ENCODE measurements at places on chromosomes 5 and 9.

DNA sequence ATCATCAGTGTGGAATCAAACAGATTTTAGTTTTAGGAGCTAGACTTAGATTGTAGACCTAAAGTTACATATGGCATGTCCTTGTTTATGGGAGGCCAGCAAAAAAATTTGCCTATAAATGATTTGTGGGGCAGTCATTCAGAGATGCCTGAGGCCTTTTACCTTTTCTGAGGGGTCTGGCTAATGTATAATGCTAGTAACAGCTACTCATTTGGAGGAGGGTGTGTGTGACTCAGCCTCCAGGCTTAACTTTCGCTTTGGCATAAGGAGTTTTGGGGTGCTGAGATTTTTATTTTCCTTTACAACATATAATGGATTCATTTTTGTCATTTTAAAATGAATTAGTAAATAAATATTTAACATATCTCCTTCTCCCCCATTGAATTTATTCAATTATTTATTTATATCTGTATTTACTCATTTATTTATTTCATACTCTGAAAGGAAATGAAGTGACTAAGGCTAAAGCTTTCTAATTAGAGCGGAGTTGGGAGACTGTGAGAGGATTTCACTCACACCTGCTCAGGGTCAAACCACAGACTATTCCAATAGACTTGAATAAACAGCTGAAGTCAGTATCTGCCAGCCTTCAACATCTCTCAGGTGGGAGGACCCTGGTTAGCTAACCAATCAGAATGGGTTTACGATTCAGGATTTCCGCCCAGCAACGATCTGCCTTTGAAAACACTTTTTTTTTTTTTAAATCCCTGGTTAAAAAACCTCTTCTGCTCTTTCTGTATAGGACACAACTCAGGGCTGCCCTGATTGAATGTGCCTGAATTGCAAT is 487.5 kb upstream of the SGCD start:
- DNase-seq = no peak

DNA sequence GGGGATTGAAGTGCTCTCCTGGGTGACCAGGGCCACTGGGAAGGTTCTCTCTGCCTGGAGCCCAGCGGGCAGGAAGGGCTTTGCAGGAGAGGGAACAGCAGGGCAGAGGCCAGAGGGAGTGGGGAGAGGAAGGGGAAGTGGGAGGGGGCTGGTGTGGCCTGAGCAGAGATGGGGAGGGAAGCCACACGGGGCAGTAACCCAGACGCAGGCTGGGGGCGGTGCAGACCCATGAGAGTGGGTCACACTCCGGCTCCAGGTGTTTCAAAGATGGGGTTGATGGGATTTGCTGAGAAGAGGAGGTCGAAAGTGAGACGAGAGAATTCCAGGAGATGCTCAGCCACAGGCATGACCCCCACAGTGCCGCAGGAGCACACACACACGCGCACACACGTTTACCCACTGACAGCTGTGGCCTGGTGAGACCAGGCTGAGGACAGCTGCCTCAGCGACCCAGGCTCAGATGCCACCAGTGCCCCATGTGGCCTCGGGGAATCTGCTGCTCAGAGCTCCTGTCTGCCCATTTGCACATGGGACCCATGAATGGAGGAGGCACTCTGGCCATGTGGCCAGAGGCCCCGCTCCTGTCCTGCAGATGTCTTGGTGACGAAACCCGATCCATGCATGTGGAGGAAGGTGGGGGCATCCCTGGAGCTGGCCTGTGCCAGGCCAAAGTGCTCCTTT is 32.7 kb upstream of the FCN2 start:
- DNase-seq = no peak

DNA sequence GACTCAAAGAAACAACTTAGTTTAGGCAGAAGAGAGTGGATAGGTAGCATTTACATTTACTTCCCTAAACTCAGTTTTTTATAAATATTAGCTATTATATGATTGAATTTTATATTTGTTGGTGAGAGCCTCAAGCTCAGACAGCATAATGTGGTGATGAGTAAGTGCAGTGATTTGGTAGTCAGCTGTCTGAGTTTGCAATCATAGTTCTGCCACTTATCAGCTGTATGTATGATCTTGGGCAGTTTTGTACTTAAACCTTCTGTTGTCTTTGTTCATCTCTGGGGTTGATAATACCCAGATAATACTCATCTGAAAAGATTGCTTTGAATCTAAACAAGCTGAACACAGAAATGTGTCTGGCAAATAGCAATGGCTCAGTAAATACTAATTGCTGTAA is 108.8 kb downstream of the ANXA1 start:
- DNase-seq = no peak

DNA sequence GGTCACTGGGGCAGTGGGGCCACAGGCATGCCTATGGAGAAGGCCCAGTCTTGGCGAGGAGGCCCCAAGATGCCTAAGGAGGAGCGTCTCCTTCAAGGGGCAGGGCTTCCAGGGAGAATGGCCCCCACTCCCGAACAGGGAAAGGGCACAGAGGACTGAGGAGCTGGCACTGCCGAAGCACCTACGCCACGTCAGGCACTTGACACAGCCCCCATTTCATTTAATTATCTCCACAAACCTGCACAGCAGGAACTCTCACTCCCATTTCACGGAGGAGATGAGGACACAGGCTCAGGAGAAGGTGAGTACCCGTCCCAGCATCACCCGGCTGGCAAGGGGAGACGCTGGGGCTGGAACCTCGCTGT is 26.0 kb downstream of the EGR1 start:
- DNase-seq = no peak

DNA sequence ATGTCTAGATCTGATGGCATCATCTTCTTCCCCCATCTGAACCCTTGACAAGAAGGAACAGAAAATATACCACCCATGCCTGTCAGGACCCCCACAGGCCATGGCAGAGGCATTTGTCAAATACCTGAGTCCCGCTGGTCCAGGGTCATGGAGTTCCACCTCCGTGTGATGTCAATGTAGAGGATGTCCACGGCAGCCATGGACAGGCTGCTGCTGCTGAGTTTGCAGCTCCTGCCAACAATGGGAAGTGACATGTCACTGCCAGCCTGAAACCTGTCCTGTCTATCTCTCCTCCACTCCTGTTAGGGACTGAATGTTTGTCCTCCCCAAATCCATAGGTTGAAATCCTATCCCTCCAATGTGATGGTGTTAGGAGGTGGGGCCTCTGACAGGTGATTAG is 208.8 kb downstream of the DAB2IP start:
- no peak for DNase-seq

DNA sequence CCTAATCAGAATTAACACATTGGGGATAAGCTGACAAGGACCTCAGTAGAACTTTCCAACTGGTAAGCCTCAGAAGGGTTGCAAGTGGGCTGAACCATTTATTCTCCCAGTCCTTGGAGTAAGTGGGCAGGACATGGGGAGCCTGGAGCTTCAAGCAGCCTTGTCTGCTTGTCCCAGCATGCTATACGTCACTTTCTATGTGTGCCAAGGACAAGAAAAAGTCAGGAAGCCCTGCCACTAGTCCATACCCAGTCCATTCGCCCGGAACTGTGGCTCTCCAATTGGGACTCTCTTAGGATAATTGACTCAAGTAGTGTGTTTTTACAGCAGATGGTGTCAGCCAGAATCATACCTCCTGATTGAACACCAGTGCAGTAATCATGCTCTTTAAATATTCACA is 62.6 kb upstream of the FRRS1L start:
- no peak for DNase-seq

- DNase-seq = peak; percentile 87
Measured at GRCh38 chr5:150458802-150459557, 9.4 kb upstream of the RPS14 start.

DNA sequence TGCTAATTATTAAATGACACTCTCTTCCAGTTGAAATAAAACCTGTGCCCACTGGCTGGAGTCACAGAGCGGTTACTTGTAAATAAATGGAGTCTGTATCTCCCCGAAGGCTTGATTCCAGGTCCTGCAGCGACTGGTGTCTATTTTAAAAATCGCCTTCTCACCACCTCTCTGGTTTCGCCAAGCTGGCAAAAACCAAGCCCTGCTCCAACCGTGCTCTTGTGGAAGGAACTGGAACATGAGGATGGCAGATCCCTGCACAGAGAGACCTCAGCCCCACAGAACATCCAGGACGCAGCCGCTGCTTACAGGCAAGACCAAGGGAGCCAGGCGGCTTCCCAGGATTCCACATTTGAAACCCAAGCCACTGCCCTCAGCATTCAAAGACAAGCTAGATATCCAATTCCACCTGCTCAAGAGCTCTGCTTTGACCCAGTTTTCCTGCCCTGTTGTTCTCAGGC is 15.0 kb downstream of the SEMA4D start:
- DNase-seq = no peak

DNA sequence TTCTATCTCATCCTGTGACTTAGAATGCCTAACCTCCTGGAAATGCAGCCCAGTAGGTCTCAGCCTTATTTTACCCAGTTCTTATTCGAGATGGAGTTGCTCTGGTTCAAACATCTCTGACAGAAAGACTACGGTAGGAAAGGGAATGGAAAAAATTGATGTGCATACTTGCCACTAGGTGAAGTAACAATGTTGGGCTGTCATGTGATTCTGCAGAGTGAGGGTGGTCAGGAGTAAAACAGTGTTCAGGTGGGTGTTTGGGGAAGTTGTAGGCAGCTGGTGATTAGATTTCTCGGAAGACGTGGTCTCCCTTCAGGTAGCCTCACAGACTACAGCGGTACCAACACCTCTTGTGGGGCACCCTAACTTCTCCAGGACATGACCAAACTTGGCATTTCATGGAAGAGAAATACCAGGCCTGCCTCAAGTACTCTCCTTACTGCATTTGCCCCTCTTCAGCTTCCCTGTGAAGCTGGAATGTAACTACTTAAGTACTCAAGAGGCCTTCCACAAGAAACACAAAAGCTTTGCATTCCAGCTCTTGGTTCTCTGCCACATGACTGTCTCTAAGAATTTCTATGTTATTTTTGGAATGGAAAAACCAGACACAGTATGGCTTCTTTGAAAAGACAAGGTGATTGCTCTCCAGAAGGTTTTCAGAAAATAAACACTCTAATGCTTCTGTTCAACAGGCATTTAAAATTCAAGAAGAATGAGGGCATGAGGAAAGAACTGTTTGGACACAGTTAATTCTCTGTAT is 17.4 kb upstream of the ENTREP1 start:
- DNase-seq = no peak

DNA sequence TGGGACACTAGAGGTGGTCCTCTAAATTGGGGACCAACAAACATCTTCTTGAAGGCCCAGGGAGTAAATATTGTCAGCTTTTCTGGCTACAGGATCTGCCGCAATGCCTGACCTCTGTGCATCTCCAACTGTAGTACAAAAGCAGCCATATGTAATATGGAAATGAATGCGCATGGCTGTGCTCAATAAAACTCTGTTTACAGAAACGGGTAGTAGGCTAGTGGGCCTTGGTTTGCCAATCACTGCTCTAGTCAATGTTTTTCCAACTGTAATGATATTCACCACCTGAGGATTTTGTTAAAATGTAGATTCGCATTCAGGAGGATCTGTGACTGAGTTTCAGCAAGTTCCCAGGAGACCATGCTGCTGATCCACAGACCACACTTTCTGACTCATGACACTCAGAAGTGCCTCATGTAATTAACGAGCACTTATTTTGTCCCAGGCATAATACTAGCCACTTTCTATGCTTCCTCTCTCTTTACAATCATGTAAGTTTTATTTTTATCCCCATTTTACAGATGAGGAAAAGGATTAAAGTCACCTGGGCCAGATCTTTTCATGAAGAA is 96.9 kb downstream of the MED27 start:
- DNase-seq = no peak

GRCh38 chr5:25500635-25501034 is 855.9 kb upstream of the CDH10 start:
- DNase-seq = no peak

GRCh38 chr9:27749838-27750237 is 176.6 kb upstream of the C9orf72 start:
- DNase-seq = no peak

DNA sequence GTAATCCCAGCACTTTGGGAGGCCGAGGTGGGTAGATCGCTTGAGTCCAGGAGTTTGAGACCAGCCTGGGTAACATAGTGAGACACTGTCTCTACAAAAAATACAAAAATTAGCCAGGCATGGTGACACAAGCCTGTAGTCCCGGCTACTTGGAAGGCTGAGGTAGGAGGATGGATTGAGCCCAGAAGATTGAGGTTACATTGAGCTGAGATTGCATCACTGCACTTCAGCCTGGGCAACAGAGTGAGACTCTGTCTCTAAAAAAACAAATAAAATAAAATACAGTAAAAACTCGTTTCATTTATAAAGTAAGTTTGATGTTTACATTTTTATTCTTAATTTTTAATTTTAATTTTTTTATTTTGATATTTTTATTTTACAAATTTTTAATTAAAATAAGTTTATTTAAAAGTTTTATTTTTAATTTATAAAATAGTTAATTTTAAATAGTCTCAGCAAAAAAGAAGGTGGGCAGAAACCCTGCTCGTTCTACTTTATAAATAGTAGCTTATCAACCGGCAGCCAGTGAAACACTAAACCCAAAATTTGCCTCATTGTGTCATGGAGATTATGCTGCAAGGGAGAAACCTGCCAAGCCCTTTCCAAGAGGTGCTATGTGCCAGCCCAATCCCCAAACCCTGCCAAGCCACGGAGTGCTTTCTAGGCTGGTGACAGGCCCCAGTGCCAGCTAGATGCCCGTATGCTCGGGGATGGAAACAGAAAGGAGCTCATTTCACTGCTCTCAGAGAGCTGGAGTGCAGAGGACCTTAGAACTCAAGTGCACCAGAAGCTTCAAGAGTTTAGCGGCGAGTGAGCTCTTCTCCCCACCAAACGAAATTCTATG is 38.9 kb downstream of the SERINC5 start:
- DNase-seq = no peak

- no peak for DNase-seq
Measured at GRCh38 chr5:72210888-72211678, 103.8 kb downstream of the MAP1B start.

DNA sequence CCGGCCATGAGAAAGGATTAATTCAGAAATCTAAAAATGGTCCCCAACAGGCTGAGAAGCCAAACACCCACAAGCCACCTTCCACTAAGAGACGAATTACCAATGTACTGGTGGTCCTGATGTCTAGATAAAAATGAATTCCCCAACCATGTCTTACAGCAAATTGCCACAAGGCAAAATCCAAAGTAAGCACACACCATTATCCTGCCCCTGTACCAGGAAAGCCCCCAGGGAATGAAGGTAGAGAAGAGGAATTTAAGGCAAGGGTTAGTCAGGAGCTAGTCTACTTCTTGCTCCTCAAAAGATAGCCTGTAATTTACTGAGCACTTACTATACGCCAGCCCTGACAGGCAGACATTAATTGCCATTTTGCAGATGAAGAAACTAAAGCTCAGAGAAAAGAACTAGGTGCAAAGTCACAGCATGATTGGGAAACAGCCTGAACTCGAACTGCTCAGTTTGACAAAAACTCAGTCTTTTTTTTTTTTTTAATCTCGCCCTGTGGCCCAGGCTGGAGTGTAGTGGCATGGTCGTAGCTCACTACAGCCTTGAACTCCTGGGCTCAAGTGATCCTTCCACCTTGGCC is 64.3 kb downstream of the RAPGEF1 start:
- DNase-seq = no peak

GRCh38 chr5:139402561-139403158 is 1.2 kb downstream of the SPATA24 start:
- DNase-seq = no peak
